ENCODE measurements at places on chromosomes 16 and 17.
A peak's percentile ranks its signal among the peaks of the same experiment; 100 is the strongest.

- peak; percentile 99 for DNase-seq
These were observed 22.2 kb downstream of the KRT23 start for GRCh38 chr17:40915199-40915661.

GRCh38 chr16:21161211-21161610, 2.7 kb downstream of the LDAF1 start:
- DNase-seq = no peak

- DNase-seq = no peak
These were observed 244.7 kb downstream of the MRTFB start for GRCh38 chr16:14315683-14316320.

GRCh38 chr16:65314627-65315008, 192.8 kb upstream of the CDH11 start:
- DNase-seq = peak; percentile 61

GRCh38 chr16:57672824-57673223, 4.7 kb downstream of the ADGRG3 start:
- DNase-seq = no peak

GRCh38 chr17:75980188-75981018, 1.4 kb downstream of the TEN1 start:
- peak; percentile 15 for DNase-seq

GRCh38 chr17:65270499-65271253, 133.5 kb downstream of the RGS9 start:
- no peak for DNase-seq

DNA sequence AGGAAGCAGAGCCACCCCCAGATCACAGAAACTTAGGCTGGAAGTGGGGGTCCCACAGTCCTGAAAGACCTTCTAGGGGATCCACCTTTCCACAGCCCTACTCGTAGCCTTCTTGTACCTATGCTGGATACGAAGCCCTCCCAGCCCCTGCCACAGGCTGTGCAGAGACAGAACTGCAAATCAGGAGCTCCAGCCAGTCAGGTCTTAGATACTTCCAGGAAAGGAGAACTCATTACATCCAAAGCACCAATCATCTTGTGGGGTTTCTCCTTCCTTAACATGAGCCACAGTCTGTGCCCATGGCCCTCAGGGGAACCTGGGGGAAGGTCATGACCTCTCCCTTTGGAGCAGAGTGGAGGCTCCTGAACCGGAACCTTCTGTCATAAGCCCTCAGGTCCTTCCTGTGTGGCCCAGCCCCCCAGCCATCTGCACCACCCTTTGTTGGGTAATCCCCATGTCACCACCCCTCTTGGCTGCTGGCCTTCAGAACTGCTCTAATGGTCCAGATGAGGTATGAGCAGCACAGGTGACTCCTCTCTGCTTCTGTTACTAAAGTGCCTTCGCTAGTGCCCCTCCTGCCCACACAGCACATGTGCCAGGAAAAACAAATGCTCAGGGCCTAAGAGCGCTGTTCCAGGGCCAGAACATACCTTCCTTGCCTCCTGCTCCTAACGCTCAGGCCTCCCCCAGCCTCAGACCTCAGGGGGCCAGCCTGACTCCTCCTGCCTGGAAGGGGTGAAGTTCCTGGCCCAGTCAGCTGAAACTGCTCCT, 14.6 kb downstream of the SRCIN1 start:
- DNase-seq = no peak

DNA sequence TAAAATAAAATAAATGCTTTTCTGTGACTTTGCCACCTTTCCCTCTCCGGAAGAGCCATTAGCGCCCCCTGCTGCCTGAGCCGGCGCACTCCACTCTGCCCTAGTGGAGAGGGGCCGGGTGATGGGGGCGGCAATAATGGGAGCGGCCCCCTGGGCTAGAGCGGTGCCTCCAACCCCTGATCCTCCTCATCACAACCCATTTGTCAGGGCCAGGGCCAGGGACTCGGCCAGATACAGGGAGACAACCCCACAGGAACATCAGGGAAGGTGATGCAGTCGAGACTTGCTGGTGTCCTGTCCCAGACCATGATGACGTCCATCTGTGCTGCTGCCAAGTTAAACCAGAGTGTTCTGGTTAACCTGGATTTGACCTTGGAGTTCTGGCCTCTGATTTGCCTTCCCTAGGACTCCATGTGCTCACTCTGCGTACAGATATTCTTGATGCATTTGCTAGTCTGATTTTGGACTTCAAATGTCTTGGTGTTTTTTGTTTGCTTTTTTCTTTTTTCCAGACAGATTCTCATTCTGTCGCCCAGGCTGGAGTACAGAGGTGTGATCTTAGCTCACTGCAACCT, 46.1 kb upstream of the BPTF start:
- DNase-seq = peak; percentile 67

DNA sequence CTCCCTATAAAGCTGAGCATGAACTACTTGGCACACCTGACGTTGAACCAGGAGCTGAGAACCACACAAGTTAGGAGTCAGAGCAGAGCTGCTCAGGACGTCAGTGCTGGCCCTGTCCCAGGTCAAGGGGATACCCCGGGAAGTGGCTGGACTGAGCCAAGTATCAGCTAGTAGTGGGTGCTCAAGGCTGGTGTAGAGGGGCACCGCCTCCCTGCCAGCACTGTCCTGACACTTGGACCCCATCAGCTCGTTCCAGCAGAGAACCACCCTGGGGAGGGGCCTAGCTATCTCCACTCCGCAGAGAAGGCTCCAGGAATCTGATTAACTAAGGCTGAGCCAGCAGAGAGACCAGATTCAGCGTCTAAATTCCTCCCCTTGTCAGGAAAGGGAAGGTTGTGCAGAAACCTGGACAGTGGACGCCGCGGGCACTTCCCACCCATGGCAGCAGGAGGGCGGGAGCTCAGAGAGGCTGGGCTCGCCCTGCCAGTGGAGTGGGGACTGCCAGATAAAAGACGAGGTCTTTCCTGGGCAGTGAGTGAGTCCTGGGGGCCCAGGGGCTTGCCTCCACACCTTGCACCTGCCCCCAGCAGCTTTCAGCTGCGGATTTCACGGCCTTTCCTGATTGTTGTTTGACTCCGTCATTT, 21.0 kb downstream of the C16orf90 start:
- DNase-seq = no peak

DNA sequence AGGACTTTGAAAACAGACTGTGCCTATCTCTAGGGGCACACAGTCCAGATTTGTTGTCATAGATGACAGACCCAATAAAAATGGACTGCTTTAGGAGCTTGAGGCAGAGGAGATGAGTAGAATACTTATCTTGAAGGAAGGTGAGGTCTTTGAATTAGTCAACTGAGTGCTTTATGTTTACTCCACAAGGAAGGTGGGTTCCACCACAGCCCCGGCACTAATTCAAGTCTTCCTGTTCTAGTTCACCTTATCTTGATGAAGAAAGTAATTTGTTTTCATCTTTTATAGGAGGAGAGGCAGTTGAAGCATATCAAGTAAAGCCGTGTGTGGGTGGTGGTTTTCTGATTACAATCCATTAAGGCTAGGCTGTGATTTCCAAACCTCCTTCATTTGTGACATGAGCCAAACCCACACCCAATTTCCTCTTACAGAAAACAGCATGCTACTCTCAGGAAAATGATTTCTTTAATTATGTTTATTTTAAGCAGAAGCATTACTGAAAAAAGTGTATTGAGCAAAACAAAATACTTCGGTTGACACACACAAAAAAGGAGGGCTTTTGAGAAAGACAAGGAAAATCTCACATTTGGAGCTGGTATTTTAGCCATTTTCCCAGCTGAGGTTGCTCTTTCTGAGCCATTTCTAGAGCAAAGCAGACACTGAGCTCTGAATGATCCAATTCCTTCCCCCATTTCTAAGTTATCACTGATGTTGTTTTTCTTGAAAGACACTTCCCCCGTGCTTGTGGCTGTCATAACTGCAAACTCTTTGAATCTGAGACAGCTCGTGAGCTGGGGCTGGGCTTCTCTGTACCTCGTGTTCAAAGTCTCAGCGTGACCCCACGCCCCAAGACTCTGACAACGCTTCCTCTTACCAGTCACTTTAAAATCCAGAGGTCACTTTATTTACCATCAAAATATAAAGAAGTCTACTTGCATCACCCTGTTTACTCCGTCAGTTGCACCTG, 35.4 kb downstream of the CDRT15 start:
- DNase-seq = peak; percentile 45

DNA sequence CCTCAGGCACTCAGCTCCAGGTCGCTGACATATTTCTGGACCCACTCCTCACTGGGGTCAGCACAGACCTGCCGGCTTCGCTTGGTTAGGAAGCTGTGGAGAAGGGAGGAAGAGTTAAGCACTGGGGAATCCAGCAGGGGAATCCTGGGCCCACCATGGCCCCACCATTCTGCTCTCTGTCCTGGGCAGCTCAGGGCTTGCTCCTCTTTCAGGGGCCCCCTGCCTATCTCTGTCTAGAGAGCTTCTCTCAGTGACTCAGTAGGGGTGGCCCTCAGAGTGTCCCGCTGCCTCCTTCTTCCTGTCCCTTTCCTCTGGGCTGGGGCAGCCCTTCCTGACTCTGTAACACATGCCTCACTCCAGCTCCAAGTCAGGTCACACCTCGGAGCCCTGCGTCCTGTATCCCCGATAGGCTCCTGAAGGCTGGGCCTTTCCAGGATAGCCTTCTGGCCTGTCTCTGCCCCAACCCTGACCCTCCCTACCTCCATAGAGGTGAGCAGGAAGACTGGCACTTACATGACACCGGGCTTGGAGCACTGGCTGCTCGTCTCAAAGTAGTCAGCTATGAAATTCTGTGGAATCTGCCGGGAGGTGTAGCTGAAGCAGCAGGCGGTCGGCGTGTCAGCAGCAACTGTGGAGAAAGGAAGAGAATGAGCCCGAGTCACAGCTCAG, 1.1 kb downstream of the CCL3 start:
- no peak for DNase-seq

Measured in astrocyte (in vitro differentiated cells and primary cell).